Fibroblast of upper back skin (primary cell): ENCODE measurements at places on chromosomes 11 and 22.

- peak; percentile 81 for DNase-seq
These were observed 251.8 kb upstream of the BLID start for GRCh38 chr11:122367809-122368231.

GRCh38 chr22:50699756-50700386 is 27.2 kb downstream of the SHANK3 start:
- no peak for DNase-seq

DNA sequence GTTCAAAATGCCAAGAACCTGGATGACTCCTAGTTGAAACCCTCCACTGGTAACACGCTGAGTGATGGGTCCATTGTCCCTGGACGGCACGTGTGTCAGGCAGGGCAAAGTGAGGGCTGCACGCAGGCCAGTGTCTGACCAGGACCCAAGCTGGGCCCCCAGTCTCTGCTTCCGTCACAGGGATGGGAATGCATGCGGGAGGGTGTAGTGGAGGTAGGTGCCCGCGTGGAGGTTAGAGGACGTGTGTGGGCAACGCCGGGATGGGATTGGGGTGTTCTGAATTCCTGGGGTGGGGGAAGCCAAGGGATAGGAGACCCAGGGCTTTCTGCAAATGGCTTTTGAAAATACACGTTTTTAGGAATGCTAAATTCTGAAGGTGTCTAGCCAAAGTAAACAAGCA is 943.3 kb downstream of the BRD1 start:
- DNase-seq, result no peak

GRCh38 chr11:47595029-47595428 is 818 bp upstream of the C1QTNF4 start:
- no peak for DNase-seq

GRCh38 chr22:28983190-28983589 is 78.4 kb downstream of the C22orf31 start:
- DNase-seq, result no peak

DNA sequence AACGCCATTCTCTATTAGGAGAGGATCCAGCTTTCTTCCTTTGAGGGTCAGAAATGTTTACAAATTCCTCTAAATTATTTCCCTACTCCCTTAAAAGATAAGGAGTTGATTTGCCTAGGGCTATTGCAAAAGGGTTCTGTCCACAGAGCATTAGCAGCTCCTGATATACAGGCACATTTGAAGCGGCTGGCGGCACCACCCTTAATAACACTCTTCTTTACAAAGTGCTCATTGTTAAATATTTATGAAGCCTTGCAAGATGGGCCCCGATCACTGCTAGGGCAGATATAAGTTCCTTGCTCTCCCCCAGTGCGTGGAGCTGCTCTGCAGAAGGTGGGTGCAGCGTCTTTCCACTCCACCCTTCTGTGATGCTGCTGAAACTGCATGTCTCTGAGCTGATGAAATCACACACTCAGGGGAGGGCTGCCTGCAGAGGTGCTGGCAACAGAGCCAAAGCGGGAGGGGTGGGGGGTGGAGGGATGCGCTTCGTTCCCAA is 116.7 kb upstream of the NTM start:
- DNase-seq, result peak; percentile 64

DNA sequence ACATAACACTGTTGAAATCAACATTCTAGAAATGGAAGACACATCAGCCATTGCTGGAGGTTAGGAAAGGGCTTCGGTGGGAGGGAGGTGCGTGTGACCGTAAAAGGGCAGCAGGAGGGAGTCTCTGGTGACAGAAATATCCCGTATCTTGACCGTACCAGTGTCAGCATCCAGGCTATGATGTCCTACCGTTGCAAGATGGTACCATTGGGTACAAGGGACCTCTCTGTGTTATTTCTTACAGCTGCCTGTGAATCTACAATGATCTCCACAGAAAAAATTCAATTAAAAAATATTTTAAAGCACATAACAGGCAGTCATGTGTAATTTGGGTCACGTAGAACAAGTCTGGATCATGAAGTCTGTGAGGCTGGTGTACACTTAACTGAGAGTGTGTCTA is 27.4 kb upstream of the SEPTIN5 start:
- DNase-seq, result no peak

- no peak for DNase-seq
These were observed 107.0 kb downstream of the WNT7B start for GRCh38 chr22:45870011-45870410.

DNA sequence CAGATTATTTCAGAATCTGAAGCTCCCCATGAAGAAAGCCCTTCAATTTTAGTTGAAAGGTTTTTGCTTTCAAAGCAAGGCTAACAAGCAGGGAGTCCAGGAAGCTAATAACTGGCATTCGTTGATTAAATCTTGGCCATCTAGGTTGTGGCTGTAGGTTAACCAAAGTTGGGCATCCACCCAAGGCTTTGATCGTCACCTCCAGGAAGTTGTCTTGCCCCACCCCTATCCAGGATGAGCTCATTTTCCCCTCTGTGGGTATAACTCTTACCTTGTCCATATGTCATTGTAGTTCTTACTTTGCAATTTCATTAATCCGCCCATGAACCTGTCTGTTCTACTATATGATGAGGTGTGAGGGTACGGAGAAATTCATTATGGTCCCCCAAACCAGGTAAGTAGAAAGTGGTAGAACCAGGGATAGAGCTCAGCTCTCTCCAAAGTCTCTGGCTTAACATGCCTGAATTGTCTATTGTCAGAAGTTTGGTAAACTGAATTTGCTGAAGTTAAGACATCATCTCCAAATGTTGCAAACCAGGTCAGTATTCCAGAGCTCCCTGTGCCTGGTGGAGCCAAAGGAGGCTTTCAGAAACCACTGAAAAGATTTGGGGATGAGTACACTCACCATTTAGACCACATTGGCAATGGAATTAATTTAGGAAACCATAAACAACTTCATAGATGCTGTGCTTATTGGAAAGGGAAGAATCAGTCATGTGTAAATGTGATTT is 97.1 kb downstream of the CD44 start:
- DNase-seq, result peak; percentile 58

- DNase-seq, result no peak
These were observed 103.4 kb downstream of the RPL27A start for GRCh38 chr11:8785998-8786397.

DNA sequence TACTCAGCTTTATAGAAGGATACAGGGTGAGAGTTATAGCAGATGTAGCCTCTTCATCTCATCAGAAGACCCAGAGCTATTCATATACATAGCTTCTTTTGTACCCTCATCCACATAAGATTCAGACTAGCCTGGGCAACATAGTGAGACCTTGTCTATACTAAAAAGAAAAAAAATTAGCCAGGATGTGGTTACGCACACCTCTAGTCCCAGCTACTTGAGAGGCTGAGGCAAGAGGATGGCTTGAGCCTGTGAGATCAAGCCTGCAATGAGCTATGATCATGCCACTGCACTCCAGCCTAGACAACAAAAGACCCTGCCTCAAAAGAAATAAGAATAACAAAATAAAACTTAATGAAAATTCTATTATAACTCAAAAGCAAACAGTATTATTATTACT is 36.7 kb upstream of the B3GNT6 start:
- no peak for DNase-seq

- DNase-seq, result peak; percentile 27
These were observed 425.9 kb downstream of the TMEM135 start for GRCh38 chr11:87463486-87464102.

- peak; percentile 21 for DNase-seq
These were observed 431.4 kb upstream of the CCDC90B start for GRCh38 chr11:83717537-83717936.

- no peak for DNase-seq
These were observed 59.8 kb downstream of the TIMP3 start for GRCh38 chr22:32861330-32861729.

DNA sequence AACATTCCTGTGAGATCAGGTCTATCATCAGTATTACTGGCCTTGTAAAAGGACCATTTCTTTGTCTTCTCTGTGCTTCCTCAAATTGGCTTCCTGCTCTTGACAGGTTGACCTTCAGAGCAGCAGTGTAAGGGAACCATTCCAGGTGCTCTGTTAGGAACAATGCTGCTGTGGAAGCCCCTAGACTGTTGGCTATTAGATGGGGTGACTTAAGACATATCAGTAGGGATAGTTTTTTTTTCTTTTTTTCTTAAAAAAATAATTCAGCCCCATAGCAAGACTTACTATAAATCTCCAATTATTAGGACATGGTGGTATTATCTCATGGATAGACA is 37.6 kb downstream of the COA4 start:
- DNase-seq, result no peak

DNA sequence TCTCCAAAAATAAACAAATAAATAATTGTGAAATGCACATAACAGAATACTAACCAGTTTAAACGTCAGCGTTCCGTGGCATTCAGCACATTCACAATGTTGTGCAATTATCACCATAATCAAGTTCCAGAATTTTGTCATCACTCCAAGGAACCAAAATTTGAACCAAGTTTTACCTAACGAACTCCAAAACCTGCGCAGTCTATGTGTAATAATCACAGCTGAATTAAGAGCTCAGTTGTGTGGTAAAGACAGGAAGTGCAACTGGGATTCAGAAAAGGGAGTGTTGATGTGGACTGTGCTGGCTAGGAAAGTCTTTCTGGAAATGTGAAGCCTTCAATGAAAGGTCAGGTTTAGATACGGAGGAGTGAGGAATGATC is 5.4 kb upstream of the MCAM start:
- DNase-seq, result no peak

DNA sequence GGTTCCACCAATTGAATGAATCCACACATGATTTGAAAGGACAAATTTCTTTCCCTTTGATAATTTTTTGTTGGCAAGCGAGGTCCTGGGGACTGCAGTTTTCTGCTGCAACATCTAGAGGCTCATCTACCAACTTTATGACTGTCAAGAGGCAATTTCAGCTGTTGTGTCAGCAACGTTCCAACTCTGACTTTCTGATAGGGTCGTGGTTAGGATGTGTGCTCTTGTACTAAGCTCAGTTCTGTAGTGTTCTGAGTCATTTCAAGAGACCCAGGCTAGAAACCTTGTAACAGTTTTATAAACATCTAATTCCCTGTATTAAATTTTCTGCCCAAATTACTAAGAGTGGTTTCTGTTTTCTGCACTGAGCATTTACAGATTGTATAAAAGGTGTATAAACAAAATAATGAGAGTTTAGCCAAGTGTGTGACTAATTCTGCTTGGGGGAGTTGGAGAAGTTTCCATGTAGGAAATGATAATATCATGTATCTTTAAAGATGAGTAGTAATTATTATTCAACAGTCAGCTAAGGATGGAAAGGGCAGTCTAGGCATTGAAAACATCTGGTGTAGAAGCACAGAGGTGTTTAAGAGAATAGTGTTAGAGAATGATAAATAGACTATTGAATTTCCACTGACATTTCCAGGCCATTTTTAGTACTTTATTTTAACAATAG is 72.2 kb downstream of the RBMXL2 start:
- no peak for DNase-seq

DNA sequence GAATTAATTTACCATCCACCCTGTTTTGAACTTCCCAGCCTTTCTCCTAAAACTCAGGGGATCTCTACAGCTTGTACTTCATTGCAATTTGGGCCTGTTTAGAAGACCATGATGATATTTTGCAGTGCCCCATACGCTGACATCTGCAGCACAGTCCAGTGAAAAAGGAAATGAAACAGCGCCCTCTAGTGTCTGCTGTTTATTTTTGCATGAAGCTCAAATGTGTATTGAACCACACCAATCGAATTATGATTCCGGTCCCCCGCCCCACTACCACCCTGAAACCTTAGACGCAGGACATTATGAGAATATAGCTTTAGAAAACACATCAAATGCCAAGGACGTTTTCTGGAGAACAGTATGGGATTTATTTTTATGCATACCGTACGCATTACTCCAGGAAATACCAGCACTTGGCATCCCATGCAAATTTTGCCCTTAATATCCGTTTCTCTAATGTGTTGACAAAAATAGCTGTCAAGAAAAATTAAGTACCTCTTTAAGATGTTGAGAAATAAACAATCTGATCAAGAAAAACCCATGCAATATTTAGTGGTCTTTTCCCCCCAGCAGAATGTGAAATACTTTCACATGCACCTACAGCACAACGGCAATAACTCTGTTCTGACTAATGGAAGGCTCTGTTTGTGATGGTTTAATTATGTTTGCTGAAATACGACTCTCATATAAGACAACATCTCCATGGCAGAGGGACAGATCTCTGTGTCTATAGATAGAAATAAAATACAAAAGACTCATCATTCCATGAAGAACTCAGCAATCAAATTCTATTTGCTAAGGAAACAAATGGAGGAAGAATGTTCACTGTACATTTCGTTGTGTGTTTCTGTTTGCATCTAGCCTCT is 93.9 kb downstream of the TECTA start:
- peak; percentile 66 for DNase-seq

- DNase-seq, result no peak
These were observed 61.8 kb downstream of the FBLN1 start for GRCh38 chr22:45564349-45565030.

DNA sequence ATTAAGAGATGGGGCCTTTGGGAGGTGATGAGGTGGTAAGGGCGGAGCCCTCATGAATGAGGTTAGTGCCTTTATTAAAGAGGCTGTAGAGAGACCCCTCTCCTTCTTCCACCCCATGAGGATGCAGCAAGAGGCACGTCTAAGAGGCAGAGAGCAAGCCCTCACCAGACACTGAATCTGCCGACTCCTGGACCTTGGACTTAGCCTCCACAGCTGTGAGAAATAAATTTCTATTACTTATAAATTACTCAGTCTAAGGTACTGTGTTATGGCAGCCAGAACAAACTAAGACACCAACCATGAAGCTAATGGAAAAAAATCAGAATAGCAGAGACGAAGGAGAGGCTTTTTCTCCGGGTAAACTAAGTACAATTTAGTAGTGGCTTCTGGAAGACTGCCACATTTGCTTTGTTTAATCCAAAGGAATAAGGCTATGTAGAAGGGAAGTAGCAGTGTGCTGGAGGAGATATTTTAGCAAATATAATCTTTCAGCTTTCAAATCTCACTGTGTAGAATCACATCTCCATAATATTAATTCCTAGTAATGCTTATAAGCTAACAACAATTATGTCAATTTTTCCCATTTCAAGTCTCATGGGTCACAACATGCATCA is 12.3 kb upstream of the SIK2 start:
- no peak for DNase-seq

GRCh38 chr11:35009191-35009943 is 92.9 kb downstream of the PDHX start:
- peak; percentile 84 for DNase-seq

DNA sequence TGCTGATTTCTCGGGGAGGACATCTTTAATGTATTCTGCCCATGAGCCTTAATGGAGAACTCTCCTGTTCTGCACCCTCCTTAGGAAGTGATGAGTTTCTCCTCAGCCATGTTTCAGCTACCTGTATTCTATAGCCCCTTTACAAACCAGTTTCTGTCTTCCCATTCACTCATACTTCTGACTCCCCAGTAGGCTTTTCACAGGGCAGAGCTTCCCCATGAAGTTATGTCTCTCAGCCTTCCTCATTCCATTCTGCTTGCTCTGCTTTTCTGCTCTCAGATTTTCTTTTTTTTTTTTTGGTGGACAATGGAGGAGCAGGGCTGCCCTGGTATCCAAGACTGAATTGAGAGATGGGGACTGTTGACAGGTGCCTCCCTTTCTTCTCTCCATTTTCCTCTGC is 4.3 kb upstream of the OR52R1 start:
- no peak for DNase-seq
